ENCODE measurements at places on chromosomes 6 and 20.

DNA sequence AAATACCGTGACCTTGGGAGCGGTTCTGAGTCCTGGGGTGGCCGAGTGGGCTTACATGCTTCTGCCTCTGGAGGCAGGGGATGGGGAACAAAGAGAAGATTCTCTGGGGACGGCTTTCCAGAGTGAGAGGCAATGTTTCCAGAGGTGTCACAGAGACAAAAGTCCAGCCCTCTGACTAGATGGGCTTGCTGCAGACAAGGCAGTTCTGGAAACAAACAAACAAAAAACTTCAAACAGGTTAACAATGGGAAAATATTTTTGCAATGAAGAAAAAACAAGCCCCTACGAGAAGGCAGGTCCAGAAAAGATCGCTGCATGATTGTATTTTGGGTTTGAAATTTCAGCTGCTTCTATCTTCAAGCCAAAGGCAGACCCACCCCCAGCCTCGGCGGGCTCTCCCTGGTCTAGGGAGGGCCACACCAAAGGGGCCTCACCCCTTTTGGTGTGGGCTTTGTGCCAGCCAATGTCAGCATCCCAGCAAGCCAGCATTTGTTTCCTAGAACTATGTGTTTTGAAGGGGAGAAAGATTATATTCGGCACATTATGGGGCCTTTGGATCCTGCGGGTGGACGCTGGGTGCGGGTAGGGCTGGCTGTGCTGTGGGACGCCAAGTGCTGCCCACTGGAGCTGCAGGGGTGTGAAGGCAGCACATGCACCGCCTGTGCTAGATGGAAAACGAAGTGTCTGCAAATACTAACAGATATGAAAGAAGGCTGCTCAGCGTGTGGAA is 42.9 kb downstream of the RIOK1 start:
- no peak for DNase-seq

DNA sequence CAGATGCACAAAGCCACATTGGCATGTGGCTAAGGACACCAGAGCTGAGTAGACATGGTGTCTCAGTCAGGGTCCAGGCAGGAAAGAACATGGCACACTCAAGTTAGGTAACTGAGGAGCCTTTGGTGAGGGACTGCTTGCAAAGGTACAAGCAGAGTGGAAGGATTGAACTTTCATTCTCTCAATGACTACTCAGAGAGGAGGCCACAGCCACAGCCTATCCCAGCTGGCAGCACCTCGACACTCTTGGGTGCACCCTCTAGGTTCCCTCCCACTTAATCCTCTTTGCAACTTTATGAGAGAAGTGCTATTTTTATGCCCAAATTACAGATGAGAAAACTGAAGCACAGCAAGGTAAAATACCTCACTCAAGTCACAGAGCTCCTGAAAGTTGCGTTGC is 73.4 kb downstream of the ISM1 start:
- no peak for DNase-seq

- no peak for DNase-seq
Observed at GRCh38 chr20:17753516-17753915, 53.8 kb downstream of the BANF2 start.

GRCh38 chr6:68159433-68159832 is 475.6 kb upstream of the ADGRB3 start:
- no peak for DNase-seq

DNA sequence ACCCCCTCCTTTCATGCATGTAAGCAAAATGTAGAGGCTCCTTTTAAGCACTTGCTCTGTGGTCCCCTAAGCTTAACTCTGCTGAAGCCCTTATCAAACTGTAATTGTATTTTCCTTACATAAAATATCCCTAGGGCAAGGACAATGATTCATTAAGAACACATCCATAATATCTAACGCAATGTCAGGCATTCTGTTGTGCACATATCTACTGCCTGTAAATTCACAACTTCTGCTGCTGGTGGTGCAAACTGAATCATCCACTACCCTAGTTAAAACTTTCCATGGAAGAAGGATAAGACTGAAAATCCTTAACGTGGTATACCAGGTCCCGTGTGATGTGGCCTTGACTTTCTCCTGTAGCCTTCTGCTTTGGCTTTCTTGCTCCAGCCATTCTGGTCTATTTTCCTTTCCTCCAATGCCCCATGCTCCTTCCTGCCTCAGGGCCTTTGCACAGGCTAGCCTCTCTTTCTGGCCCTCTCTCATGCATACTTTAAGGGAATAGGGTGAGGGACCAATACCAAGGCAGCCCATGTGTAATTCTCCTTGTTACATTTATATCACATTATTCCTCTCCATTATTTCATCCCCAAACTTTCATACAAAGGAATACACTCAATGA is 113.6 kb upstream of the ZFP64 start:
- no peak for DNase-seq

DNA sequence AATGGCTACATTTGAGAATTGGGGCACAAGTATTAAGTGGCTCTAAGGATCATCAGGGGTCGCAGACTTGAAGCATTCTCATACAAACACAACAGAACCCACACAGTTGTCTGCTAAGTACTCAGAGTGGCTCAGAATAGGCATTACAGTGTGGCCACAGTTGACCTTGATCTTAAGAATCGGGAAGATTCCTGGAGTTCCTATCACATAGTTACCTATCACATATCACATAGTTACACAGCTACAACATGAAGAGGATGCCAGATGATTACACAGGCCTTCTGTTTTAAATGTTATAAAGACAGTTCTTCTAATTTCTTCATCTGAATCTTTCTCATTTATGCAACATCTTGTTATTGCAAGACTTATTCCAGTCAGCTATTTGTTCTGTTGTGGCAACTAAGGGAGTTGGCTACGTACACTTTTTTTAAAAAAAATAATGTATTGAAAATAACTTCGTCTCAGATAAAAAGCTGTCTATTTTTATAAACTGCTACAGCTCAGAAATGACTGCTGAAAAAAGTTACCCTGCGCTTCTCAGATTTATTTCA is 129.0 kb downstream of the REV3L start:
- no peak for DNase-seq

DNA sequence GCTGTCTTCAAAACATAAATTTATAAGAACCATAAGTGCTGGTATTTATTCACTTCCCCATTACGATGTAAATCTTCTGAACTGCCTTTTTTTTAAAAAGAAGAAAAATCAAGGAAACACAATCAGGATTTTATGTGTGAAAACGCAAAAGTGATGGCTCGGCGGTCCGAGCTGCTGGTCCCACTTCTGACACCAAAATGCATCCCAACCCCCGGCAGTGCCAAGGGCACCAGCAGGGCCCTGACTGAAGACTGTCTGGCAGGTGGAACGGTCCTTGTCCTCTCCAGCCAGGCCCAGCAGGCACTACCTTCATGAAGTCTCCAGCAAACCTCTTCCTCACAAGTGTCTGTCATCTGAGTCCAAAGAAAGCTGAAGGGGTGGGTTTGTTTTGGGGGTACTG is 41.2 kb downstream of the TBC1D7 start:
- DNase-seq, result no peak

GRCh38 chr20:30811885-30812671 is 445.4 kb upstream of the DEFB115 start:
- no peak for DNase-seq

GRCh38 chr6:64146094-64146493 is 510.5 kb downstream of the PHF3 start:
- DNase-seq, result no peak

DNA sequence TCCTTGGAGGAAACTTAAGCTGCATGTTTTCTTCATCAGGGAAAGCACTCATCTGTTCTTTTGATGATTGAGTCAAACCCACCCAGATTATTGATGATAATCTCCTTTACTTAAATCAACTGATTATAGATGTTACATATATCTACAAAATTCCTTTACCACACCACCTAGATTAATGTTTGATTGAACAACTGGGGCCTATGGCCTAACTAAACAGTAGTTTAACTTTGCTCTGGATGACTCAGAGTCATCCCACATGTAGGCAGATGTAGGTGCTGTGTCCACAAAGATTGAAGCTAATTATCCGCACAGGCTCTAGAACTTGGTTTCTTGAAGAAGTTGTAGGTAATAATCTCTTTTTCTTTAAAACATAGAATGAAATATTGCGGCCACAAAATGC is 42.2 kb downstream of the PKIB start:
- no peak for DNase-seq

DNA sequence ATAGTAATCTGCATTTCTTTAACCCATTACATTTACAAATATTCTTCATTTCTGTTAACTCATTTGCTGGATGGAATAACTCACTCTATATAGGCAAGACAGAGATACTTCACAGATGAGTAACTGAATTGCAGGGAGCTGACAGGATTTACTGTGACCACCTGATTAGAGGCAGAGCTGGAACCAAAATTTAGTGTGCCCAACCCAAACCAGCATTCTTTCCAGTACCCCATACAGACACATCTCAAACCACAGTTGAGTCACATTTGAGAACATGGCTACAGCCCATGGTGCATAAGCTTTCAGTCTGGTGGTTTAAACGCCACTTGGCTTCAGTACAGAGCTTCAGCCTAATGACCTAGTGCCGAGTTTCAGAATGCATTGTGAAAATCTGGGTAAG is 138.4 kb upstream of the TENT5A start:
- DNase-seq, result no peak

- DNase-seq, result no peak
Observed at GRCh38 chr6:127299522-127300240, 33.0 kb downstream of the RNF146 start.

- no peak for DNase-seq
Observed at GRCh38 chr20:46108435-46108841, 9.7 kb upstream of the CD40 start.

DNA sequence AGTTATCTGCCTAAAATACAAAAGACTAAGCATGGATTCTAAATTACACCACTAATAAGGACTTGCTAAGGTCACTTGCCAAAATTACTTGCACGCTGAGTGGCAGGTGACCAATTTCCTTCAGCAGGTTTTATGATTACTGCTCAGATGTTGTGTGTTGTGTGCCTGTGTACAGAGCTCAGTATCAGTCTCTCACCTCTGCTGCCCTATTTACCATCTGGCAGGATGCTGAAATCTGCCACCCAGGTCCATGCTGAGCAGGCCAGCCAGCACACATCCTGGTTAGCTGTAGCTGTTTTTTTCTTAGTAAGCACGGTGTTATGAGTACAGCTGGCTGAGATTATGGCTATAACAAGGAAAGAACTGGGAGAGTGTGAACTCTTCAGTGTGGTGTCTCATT is 34.0 kb downstream of the ELOVL4 start:
- no peak for DNase-seq

DNA sequence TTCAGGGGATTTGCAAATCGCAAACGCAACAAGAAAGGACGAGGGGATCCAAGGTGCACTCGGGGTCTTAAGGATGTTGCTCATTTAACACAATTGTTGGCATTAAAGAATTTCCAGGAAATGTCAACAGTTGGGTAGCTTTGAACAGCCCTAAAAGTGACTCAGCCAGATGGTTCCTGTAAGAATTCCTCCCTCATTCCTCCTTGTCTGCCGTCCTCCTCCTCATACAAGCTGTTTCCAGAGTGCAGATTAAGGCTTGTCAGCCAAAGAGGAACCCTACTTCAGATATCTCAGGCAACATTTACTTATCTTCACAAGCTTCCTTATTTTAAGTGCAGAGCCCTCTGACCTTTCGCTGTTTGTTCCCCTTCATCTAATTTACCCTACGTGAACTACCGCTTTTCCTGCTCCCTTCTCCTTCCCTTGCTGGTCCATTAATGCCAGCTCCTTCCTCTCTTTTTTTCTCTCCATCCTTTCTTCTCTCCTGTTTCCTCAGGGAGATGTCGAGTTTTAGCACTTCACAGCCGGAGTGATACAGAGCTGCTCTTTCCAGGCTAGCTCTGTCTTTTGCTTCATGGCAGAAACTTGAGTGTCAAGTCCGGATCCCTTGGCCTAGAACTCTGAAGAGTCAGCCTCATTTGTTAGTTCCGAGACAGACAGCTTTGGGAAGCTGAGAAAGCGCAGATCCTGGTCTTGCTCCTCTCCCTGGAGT is 26.1 kb upstream of the TBC1D7 start:
- no peak for DNase-seq

GRCh38 chr6:101614774-101615173 is 221.3 kb downstream of the GRIK2 start:
- DNase-seq, result peak; percentile 60

DNA sequence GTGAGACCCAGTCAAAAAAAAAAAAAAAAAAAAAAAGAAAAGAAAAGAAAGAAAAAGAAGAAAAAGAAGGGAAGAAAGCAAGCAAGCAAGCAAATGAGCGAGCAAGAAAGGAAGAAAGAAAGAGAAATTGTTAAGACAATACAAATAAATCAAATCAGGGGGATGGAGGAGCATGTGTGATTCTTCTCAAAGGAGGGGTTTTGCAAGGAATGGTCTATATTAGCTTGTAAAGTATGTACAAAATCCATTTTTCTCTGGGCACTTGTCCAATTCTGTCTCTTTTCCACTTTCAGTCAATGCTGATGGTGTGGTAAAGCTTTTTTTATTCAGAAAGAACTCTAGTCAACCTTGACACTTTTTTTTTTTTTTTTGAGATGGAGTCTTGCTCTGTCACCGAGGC is 133.7 kb upstream of the TNFAIP3 start:
- no peak for DNase-seq

DNA sequence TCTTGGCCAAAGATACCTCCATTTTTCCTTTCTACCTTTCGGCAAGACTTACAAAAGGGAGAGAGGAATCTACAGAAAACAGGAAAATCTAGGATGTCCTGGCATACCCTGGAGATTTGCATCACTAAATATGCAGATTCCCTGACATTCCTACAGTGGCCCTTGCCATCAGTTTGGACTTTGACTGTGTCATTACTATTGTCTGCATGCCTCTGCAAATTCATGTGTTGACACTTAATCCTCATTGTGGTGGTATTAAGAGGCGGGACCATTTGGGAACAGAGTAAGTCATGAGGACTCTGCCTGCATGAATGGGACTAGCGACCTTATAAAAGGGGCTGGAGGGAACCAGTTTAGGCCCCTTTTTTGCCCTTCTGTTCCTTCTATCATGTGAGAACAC is 50.5 kb upstream of the DTNBP1 start:
- DNase-seq, result no peak

DNA sequence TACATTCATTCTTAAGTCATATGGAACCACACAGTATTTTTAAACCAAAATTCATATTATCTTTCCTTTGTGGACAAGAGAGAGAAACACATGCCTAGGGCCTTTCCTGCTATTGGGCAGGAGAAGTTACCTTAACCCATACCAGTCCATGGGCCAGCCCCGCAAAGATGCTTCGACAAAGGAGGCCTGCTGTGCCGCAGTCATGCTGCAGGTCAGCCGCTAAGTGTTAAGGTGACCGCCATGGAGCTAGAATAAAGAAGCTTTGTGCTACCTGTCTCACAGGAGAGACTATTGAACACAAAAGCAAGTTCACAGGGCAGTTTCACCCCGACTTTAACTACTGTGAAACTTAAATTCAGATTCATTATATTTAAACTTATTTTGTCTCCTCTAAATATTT is 62.3 kb upstream of the TMEM181 start:
- no peak for DNase-seq

DNA sequence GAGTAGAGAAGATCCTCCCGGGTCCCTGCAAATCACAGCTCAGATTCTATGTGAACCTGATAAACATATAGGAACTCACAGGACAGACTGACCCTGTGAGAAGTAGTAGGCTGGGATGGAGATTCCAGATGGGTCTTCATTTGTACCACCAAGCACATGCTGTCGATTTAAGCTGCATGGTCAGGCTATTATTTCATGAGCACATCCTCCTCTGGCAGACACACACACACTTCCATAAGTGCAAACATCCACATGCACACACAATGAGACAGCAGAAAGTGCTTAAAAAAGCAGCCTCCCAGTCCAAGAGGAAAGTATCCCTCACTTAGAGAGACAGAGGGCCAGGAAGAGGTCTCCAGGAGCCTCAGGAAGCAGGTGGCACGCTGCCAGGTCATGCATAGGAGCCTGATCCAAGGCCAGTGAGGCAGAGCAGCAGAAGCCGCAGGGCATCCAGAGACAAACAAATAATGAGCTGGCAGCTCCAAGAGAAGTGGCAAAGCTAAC is 131.8 kb downstream of the UNC5CL start:
- DNase-seq, result no peak

- DNase-seq, result no peak
Observed at GRCh38 chr6:38112181-38112580, 292.7 kb downstream of the ZFAND3 start.

All from iPS DF 6.9 (cell line).